ENCODE measurements at places on chromosomes 4 and X.

GRCh38 chrX:151725338-151725614 lies 9.3 kb upstream of the CNGA2 start:
- DNase-seq, result no peak

DNA sequence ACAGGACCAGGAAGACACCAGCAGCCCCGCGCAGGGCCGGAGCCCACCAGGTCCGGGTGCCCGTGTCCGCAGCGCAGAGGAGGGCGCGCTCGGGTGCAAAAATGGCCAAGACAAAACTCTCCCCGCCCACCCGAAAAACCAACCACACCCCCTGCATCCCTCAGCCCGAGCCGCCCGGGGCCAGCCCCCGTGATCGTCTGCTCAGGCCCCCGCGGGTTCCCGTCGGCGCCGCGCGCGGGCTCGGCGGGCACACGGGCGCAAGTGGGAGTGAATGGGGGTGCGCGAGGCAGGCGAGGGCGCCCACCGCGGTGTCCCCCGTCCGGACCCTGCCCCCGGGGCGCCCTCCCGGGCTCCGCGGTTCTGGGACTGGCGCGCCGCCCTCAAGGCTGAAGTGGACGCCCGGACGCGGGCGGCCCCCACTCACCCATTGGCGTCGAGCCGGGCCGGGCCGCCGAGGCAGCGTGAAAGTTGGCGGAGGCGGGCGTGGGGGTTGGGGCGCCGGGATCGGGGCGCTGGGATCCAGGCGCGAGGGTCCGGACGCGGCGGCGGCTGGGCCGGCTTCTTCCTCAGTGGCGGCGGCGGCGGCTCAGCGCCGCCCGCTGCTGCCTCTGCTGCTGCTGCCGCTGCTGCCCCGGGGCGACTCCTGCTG lies 393 bp downstream of the SH3KBP1 start:
- no peak for DNase-seq

DNA sequence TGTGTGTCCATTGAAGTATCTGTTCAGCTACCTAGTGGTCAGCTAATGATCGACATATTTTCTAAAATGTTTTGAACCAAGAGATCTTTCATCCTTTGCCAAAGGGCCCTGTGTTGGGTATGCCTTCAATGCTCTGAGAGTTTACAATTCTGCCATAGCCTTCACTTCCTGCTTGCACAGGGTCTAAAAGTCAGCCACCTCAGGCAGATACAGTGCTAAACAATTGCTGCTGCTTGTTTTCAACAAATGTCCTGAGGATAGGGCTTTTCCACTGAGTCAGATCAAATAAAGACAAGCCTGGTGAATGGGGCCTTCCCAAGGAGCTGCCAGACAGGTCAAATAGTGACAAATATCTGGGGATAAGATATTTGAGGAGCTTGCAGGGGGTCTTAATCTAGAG lies 16.7 kb downstream of the AMMECR1 start:
- no peak for DNase-seq

- DNase-seq, result peak; percentile 52
Observed at GRCh38 chrX:131633285-131633917, 89.5 kb downstream of the OR13H1 start.

DNA sequence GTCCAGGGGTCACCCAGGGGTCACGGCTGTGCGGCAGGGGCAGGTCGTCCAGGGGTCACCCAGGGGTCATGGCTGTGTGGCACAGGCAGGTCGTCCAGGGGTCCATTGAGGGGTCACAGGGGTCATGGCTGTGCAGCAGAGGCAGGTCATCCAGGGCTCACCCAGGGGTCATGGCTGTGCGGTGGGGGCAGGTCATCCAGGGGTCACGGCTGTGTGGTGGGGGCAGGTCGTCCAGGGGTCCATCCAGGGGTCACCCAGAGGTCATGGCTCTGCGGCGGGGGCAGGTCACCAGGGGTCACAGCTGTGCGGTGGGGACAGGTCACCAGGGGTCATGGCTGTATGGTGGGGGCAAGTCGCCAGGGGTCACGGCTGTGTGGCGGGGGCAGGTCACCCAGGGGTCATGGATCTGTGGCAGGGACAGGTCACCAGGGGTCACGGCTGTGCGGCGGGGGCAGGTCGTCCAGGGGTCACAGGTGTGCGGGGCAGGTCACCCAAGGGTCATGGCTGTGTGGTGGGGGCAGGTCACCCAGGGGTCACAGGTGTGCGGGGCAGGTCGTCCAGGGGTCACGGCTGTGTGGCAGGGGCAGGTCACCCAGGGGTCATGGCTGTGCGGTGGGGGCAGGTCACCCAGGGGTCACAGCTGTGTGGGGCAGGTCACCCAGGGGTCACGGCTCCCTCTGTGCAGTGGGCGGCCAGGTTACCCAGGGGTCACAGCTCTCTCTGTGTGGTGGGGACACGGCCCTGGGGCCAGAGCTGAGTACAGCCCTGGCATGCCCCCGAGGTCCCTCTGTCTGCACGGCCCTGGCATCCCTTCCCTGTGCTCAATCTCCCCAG lies 16.0 kb downstream of the ATP5ME start:
- DNase-seq, result no peak

- DNase-seq, result no peak
Observed at GRCh38 chr4:37160653-37161052, 83.9 kb upstream of the NWD2 start.

DNA sequence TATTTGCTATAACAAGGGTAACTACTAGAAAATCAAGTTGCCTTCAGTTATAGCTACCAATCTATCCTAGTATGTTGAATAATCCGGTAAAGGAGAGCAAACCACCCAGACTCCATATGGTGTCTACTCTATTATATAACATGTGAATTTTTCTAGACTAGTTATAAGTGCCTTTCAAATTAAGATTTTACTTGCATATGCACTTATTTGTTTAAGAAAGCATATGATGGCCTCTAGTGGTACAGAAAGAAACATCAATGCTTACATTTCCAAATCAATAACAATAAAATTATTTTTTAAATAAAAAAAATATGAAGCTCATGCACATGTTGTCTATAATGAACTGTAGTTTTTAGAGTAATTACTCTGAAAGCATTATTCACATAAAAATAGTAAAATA lies 1516.4 kb upstream of the PABPC4L start:
- no peak for DNase-seq

- no peak for DNase-seq
Observed at GRCh38 chrX:133813971-133814370, 171.4 kb downstream of the GPC3 start.

DNA sequence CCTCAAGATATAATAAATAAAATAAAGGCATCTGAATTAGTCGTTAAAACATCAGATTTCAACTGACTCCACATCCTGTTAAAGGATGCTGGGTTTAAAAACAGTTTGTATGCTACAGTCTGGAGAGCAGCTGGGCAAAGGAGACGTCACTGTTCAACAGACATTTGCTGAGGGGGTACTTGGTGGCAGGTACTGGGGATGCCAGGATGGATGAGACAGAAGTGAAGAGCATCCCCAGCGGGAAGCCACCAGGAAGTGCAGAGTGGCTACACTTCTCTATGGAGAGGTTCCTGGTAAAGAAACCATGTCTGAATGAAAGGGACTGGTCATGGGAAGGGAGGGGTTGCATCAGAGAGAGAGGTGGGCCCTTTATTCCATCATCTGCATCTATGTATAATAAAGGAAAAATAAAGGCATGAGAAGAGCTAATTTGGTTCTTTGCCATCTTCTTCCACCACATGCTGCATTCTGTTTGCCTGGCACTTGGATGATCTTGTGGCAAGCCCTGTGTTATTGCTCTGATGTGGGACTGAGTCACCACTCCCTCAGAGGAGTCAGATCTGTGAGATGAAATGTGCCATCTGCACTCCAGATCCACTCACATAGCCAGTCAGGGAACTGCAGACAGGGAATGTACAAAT lies 145.0 kb downstream of the SOWAHB start:
- no peak for DNase-seq

GRCh38 chr4:89737888-89738287 lies 99.1 kb downstream of the SNCA start:
- no peak for DNase-seq

DNA sequence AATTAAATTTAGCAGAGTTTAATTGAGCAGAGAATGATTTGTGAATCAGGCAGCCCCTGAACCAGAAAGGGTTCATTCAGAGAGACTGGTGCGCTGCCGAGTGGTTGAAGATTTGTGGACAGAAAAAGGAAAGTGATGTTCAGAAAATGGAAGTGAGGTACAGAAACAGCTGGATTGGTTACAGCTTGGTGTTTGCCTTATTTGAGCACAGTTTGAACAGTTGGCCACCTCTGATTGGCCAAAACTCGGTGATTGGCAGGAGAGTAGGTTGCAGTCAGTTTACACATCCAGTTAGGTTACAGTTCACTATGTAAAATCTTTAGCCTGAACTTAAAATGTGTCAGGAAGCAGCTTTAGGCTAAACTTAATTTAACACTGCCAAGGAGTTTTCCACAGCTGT lies 14.9 kb downstream of the MID1IP1 start:
- DNase-seq, result peak; percentile 9

- DNase-seq, result no peak
Observed at GRCh38 chr4:148787831-148788477, 345.7 kb upstream of the NR3C2 start.

- no peak for DNase-seq
Observed at GRCh38 chr4:17558941-17559708, 17.9 kb upstream of the LAP3 start.

DNA sequence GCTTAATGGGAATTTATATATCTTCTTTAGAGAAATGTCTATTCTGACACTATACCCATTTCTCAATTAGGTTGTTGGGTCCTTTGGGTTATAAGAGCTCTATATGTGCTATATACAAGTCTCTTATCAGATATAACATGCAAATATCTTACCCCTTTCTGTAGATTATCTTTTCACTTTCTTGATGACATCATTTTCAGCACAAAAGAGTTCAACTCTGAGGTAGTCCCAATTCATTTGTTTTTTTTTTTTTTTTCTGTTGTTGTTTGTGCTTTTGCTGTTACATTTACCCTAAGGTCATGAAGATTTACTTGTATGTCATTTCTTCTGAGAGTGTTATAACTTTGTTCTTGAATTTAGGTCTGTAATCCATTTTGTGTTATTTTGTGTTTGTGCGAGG lies 326.4 kb downstream of the CENPC start:
- DNase-seq, result no peak

- no peak for DNase-seq
Observed at GRCh38 chr4:102641793-102642192, 119.0 kb downstream of the MANBA start.
